NCI-H345 (cell line): ENCODE measurements at places on chromosomes 1 and 21.
A peak's percentile ranks its signal among the peaks of the same experiment; 100 is the strongest.

DNA sequence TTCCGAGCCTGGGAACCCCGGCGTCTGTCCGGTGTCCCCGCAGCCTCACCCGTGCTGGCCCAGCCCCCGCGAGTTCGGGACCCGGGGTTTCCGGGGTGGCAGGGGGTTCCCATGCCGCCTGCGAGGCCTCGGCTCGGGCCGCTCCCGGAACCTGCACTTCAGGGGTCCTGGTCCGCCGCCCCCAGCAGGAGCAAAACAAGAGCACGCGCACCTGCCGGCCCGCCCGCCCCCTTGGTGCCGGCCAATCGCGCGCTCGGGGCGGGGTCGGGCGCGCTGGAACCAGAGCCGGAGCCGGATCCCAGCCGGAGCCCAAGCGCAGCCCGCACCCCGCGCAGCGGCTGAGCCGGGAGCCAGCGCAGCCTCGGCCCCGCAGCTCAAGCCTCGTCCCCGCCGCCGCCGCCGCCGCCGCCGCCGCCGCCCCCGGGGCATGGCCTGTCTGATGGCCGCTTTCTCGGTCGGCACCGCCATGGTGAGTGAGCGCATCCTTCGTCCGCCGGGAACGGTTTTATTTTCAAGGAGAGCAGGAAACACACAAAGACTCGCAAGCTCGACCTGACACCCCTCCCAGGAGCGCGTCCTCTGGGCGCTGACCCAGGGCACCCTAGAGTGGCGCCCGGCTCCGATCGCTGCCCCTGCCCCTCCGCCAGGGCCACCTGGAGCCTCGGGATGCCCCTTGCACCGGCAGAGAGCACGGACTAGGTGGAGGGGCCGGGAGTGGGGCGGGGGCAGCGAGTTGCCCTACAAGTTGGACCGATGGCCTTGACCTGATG, at the start of gene ABCG1:
Gene ABCG1, plus strand, starts transcription at position 305 of the 770 bp plus-strand sequence. Its CDS starts 123 bp downstream, at position 428.
- peak; percentile 79 for DNase-seq

DNA sequence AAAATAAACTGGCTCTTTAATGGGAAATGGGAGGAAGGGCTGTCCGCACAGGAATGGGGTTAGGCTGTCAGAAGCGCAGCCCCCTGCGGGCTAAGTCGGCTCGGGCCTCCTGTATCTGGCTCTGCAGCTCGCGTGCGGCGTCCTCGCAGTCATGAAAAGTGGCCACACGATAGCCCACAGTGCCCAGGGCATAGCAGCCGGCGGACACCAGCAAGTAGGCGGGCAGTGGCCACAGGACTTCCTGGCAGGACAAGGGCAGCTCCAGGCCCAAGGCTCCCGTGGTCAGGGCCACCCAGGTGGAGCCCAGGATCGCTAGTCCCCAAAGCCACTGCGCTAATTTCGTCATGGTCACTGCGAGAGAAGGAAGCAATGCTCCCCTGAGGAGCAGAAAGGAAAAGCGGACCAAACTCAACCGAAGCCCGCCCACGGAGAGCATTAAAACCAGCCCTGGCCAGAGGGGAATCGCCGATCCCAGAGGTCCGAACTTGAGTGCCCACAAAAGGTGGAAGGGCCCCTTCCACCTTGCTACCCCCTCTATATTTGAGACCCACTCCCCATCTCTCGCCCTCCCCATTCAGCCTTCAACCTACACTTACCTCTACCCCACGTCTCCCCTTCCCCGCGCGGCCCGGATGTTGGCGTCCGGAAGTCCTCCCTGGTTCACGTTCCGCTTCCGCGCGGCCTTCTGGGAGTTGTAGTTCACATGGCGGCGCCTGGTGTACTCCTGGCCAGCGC, at the start of gene DPM3:
Gene DPM3, minus strand, starts transcription at position 637 of the 735 bp plus-strand sequence. Its CDS starts 291 bp downstream, at position 346.
- peak; percentile 96 for DNase-seq

- DNase-seq = no peak
Observed at GRCh38 chr1:54114001-54114400, 38.8 kb downstream of the CDCP2 start.

GRCh38 chr1:3134381-3135072, 65.5 kb downstream of the PRDM16 start:
- no peak for DNase-seq

GRCh38 chr1:18230840-18231239, 123.2 kb downstream of the IGSF21 start:
- no peak for DNase-seq

GRCh38 chr21:28883931-28884330, 108.7 kb downstream of the LTN1 start:
- DNase-seq = no peak

DNA sequence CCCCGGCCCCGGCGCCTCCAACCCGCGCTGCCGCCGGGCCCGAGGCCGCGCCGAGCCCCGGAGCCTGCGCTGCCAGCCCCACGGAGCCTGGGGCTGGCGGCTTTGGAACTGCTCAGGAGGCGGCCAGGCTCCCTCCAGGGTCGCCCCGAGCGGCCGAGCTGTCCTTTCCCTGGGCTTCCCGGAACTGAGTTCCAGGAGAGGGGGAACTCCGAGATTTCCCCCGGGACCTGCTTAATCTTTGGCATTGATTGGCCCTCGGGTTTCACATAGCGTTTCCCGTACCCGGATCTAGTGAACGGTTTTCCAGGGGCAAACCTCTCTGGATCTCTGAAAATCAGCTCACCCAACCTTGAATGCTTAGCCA, 504 bp downstream of the H6PD start:
- DNase-seq = peak; percentile 38

DNA sequence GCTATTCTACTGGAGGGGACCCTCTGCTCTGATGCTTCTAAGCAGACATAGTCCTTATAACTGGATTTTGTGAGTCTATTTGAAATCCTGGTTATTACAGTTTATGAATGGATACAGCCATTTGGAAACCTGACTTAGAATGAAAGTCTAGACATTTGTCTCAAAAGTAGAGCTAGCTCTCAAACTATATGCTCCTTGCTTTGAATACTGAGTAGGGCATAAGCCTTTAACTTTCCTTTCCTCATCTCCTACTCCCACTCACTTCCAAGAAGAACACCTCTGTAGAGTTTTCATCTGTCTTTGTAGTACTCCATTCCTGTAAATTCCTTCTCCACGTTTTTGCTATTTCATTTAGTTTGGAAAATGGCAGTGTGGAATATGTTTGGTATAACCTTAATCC, 9.0 kb upstream of the ARID1A start:
- DNase-seq = no peak

GRCh38 chr1:18009478-18009961, 98.1 kb upstream of the IGSF21 start:
- DNase-seq = no peak

GRCh38 chr1:232137066-232137465, 492.9 kb downstream of the SIPA1L2 start:
- no peak for DNase-seq

DNA sequence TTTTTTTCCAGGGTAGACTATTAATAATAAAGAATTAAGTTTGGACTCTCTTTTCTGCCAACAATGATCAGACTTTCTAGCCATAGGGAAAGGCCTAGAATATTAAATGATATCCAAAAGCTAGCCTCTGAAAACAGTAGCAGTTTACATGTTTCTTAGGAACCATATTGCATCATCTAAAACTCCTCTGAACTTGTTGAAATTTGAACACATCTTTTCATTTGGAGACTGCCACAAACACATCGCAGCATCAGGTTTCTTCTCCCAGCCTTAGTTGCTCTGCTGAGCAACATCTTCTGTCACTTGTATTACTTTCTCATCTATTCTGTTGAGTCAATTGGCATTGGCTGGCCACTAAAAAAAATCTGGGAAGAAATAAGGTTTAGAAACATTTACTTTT, 63.2 kb upstream of the GNG4 start:
- no peak for DNase-seq

GRCh38 chr1:58805716-58806571, 22.1 kb upstream of the JUN start:
- DNase-seq = peak; percentile 26

DNA sequence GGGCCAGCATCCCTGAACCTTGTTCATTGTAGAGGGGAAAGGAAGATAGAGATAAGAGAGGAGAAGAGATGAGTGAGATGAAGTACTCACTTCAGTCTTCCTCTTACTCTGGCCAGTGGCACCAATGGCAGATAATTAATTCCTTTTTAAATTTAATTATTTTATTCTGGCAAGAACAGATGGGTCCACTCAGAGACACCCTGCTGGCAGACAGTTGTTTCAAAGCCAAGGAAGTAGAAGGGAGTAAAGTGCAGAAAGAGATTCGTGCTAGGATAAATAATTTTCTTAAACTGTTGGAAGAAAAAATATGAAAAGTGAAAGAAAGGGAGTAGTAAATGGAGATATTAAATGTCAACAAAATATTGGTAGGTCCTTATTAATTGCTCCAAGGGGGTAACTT, 7.7 kb upstream of the GJA5 start:
- DNase-seq = no peak

- no peak for DNase-seq
Observed at GRCh38 chr1:49199564-49199963, 422.9 kb upstream of the BEND5 start.

- no peak for DNase-seq
Observed at GRCh38 chr1:61337441-61337951, 255.1 kb downstream of the NFIA start.

DNA sequence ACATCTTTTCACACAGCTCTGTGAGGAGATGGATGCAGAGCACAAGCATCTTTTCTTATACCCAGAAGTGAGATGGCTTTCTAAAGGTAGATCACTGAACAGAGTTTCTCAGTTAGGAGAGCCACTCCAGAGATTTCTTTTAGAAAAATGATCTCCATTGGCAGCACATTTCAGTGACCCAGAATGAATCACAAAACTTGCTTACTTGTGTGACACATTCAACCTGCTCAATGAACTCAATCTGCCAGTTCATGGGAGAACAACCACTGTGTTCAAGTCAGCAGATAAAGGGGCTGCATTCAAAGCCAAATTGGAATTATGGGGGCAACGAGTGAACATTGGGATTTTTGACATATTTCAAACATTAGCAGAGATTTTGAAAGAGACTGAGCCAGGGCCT, 78.3 kb downstream of the UCHL5 start:
- DNase-seq = no peak

DNA sequence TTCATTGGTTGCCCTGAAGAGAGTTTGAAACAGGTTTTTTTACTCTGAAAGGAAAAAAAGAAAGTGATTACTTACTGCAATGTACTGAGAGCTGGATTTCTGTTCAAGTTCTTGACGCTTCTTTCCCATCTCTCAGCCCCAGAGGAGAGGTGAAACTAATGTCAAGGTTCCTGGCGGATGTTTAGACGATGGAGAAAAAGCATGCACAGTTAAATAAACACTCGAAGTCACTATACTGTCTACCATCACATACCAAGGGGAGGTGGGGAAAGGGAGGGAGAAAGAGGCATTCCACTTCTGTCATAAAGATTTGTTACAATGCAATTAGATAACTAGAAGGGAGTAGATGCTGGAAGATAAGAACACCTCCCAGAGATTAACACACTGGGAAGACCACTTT, 177.0 kb upstream of the TNR start:
- DNase-seq = no peak

GRCh38 chr1:248820041-248820585, 5.6 kb downstream of the SH3BP5L start:
- no peak for DNase-seq

DNA sequence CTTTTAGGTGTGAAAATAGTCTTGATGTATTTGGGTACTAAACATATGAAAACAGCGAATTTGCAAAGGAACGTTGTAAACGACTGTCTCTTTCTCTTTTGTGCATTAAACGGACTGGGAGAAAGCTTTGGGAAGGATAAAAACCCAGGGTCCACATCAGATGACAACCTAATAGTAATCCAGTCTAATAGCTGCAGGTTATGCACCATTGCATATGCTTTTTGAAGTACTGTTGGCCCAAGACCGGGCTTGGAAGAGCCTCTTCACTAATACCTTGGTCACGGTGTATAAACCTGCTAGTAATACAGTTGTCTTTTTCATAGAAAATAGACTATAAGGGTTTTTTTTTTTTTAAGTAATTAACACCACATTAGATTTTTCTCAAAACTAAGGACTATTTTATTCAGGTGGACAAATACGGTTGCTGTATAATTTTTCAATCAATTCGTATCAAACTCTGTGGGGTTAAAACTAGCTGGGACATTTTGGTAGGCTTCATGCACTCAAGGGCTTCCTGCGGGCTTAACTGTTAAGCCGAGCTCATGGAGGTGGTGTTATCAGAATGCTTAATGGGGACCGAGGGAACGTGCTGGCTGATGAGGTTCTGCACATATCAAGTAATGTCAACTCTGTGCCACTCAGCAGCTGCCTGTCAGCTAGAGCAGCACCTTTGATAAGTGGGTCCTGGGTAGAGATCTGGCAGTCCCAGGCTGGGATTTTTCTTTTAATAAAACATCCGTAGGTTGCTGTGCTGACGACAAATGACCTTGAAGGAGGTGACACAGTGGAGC, 2.1 kb downstream of the RYR2 start:
- DNase-seq = peak; percentile 56

DNA sequence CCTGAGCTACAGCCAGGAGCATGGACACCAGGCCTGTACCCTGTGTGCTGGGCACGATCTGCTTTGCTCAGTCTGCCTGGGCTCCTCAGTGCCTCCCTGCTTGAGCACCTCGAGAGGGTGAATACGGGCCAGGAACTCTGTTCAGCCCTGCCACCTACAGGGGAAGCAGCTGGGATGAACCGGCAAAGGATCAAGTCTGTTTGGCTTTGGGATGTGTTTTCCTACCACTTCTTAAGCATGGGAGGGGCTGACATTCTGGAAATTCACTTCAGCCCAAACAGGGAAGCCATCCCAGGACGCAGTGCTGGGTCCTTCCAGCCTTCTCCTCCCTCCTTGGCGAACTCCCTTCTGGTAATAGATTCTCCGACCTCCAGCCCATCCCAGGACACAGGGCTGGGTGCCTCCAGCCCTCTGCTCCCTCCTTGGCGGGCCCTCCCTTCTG, 55.8 kb upstream of the SELENON start:
- DNase-seq = peak; percentile 65
